Activated CD4-positive, alpha-beta T cell treated with anti-CD3 and anti-CD28 coated beads, Interleukin-10, Interleukin-2, amounts not matched to agents 100 ng/mL and 50 ng/mL, durations not matched to agents 16 hours and 8 hours (primary cell): ENCODE measurements at places on chromosomes 1 and 21.
A peak's percentile ranks its signal among the peaks of the same experiment; 100 is the strongest.

DNA sequence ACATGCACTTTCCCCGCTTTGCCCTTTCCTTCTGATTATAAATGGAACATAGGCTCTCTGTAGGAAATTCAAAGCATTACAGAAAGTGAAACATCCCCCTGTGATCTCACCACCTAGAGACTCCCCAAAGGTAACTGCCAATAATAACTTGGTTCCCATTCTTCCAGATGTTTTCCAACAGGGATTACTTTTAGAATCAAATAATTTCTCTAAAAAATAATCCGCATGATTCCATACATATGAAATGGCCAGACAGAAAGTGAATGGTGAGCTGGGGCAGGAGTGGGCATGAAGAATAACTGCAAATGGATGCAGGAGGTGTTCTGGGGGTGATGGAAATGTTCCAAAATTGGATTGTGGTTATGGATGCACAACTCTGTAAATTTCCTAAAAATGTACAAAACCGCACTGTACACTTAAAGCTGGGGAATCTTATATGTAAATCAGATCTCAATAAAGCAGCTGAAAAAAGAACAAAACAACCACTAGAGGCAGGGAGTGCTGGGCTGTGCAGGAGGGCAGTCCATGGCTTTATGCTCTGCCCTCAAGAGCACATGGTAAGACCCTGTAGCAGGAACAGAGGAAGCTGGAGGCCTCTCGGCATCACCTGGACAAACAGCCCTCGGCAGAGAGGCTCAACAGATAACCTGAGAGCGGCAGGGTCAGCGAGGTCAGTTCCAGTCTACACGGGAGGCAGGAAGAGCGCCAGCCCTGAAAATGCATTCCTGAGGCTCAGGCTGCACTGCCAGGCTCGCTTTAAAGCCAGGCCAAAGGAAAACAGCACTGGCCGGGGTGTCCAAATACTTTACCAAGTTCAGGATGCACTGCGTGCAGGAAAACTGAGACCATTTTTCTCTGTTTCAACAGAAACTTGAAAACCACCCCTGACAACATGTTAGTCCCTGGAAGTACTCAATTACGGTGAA is 39.7 kb downstream of the CAPZB start:
- DNase-seq = no peak

DNA sequence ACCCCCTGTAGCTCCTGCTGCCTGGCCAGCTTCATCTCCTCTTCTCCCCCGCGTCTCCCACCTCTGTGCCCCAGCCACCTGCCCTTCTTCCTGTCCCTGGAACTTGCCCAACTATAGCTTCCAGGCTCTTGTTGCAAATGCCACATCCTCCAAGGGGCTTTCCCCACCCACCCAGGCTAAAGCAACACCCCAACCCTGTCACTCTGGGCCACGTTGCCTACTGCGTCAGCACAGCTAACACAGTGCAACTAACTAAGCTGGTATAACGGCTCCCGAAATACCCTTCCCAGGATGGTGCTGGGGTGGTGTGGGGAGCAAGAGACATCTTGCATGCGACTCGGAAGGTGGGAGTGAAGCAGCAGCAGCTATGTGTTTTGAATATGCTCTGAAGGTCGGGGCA is 19.7 kb downstream of the CAMK2N1 start:
- DNase-seq = peak; percentile 15

DNA sequence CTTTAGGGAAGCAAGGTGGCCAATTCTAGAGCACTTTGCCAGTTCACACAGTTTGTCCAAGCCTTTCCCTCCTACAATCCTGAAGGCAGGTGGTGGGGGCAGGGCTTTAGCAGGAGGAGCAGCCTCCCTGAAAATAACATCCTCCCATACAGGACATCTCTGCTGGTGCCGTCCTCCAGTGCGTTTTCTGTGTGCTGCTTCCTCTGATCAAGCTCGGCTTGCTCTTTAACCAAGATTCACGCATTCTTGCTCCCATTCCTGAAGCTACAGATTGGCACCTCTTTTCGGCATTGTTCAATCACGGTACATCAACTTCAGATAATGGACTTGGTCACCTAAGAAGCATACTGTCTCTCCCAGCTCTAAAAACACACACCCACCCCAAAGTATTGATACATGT is 7.5 kb upstream of the DPT start:
- DNase-seq = no peak

DNA sequence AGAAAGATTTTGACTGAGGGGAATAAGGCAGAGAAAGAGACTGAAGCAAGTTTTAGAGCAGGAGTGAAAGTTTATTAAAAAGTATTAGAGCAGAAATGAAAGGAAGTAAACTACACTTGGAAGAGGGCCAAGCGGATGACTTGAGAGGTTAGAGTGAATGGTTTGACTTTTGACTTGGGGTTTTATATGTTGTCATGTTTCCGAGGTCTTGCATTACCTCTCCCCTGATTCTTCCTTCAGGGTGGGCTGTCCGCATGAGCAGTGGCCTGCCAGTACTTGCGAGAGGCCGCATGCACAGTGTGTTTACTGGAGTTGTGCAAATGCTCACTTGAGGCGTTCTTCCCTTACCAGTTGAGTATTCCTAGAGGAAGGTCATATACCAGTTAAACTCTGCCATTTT is 13.0 kb upstream of the DENND2D start:
- no peak for DNase-seq
